ENCODE measurements at places on chromosomes 5 and 9. TPM values are rescaled to one million over a fixed set of nuclear protein-coding genes. Genes with fewer than 3 reads are reported as not detected.

The PFN3 gene
- not detected for total RNA-seq

The RASEF gene
- total RNA-seq = 0.27 TPM

The GRXCR2 gene
- total RNA-seq = not detected

The SPIN1 gene
- 84.5 TPM for total RNA-seq

DNA sequence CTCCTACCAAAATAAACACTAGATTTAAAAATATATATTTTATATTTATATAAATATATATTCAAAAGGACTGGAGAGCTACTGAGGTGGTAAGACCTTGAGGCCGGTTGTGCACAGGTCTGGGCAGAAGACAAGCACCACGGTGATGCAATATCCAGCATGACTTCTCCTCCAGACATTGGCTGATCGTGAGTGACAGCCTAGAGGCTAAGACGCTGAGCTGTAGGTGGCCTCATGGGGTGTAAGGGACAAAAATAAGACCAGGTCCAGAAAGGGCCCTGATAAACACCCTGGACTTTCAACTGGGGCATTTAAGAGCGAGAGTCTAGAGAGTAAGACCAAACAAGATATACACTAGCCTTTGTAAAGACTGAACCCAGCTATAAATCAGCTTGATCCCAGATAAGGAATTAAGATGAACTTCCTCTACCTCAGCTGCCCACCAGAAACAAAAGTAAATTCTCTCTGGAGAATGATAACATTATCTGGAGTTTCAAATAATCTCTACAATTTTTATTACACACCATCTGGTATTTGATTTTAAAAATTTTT is 14.2 kb upstream of the C5orf47 start:
- H3K4me3 ChIP-seq = no peak overlapping the region
- peaks cover 11% of the 10 kb centered on the region for H3K4me1 ChIP-seq

GRCh38 chr5:150017226-150018005 is 16.9 kb downstream of the HMGXB3 start:
- H3K4me3 ChIP-seq = no peak overlapping the region
- H3K4me1 ChIP-seq = no peaks in the 10 kb centered on the region
- no peak overlapping the region for H3K27ac ChIP-seq

Data from sigmoid colon (tissue), 7 donors.